ENCODE measurements at places on chromosomes 16 and 17. TPM values are rescaled to one million over a fixed set of nuclear protein-coding genes. Genes with fewer than 3 reads are reported as not detected.

Gene TBC1D3E
- not detected for total RNA-seq

Gene ALOX15B
- total RNA-seq = 0.11 TPM

Gene KIF1C
- 87.3 TPM for total RNA-seq

Gene ZNF821
- total RNA-seq = 11.6 TPM

Gene GOSR2
- 53.5 TPM for total RNA-seq

Gene YBX2
- 26.0 TPM for total RNA-seq

- H3K27me3 ChIP-seq = no peaks in the 10 kb centered on the region
- no peak for DNase-seq
- H3K4me3 ChIP-seq = no peak overlapping the region
- H3K4me1 ChIP-seq = no peaks in the 10 kb centered on the region
Measured at GRCh38 chr17:32157225-32157624, 14.9 kb downstream of the RHOT1 start.

GRCh38 chr17:81189670-81190530 lies 23.9 kb upstream of the AATK start:
- peaks cover 6% of the 10 kb centered on the region for H3K36me3 ChIP-seq
- no peak overlapping the region for H3K27ac ChIP-seq
- H3K4me1 ChIP-seq = no peaks in the 10 kb centered on the region
- H3K4me3 ChIP-seq = no peak overlapping the region
- DNase-seq = peak; percentile 58

DNA sequence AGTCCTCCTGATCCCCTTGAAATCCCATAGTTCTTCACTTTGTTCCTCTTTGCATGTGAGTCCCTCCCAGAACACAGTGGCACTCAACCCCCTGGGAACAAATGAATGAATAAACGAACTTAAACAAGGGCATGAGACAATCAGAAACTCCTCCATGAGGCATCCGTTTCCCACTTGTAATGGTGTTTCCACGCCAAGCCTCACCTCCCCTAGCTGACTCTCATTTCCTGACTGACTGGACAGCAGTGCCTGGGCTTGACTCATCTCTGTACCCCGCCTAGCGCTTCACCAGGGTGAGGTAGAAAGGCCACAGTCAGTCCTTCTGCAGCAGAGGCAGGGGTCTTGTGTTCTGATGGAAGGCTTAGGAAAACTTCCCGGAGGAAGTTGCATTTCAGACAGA lies 14.2 kb downstream of the KIF1C start:
- H3K36me3 ChIP-seq = peaks cover 83% of the 10 kb centered on the region
- no peak overlapping the region for H3K27ac ChIP-seq
- no peaks in the 10 kb centered on the region for H3K4me1 ChIP-seq

DNA sequence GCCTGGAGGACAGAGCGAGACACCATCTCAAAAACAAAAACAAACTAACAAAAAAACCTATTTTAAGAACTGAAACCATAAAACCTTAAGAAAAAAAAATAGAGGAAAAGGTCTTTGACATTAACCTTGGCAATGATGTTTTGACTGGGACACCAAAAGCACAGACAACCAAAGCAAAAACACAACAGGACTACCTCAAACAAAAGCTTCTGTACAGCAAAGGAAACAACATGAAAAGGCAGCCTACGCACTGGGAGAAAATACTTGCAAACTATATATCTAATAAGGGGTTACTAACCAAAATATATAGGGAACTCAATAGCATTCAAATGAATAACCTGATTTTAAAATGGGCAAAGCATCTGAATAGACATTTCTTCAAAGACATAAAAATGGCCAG lies 32.3 kb downstream of the CDR2 start:
- no peak for DNase-seq
- peaks cover 13% of the 10 kb centered on the region for H3K36me3 ChIP-seq
- H3K4me3 ChIP-seq = no peak overlapping the region
- no peak overlapping the region for H3K27ac ChIP-seq

DNA sequence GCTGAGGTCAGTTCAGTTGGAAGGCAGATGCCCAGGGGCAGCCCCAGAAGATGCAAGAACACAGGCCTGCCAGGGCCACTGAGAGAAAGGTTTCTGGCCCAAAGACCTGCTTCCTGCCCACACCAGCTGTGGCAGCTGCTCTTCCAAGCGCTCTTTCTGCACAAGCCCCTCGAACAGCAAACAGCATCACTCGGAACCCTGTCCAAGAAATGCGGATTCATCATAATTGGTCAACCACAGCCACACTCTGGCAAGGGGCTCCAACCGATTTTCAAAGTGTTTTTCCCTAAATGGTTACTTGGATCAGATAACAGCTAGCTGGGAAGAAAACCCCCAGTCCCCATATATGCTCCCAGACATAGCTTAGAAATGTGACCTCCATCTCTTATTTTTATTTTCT lies 71.1 kb upstream of the DNAH17 start:
- no peak for DNase-seq
- no peaks in the 10 kb centered on the region for H3K36me3 ChIP-seq
- H3K4me3 ChIP-seq = no peak overlapping the region
- H3K27me3 ChIP-seq = no peaks in the 10 kb centered on the region

DNA sequence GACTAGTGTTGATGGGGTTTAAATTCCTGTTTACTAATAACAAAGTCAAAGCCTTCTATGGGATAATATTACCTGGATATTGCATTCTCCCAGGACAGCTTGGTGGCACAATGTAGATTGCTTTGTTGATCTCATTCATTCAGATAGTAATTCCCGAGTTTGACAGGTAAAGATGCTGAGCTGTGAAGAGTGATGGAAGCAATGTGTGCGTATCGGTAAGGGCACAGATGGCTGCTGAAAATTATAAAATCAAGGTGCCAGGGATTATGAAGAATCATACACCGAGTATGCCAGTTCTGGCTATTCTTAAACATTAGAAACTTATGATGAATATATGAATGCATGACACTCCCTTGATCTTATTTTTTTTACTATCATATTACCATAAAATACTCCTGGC lies 100.6 kb upstream of the CNTNAP4 start:
- H3K27me3 ChIP-seq = no peaks in the 10 kb centered on the region
- no peak overlapping the region for H3K27ac ChIP-seq
- no peak overlapping the region for H3K4me3 ChIP-seq
- no peak for DNase-seq
- no peaks in the 10 kb centered on the region for H3K4me1 ChIP-seq

GRCh38 chr17:1899403-1900000 lies 69.7 kb downstream of the RPA1 start:
- H3K27ac ChIP-seq = no peak overlapping the region
- H3K27me3 ChIP-seq = peaks cover 6% of the 10 kb centered on the region
- no peak for DNase-seq

- DNase-seq = no peak
- no peaks in the 10 kb centered on the region for H3K4me1 ChIP-seq
- H3K4me3 ChIP-seq = no peak overlapping the region
- peaks cover 8% of the 10 kb centered on the region for H3K36me3 ChIP-seq
- no peak overlapping the region for H3K27ac ChIP-seq
Measured at GRCh38 chr17:43822570-43823190, 10.3 kb downstream of the MPP3 start.

GRCh38 chr17:55377671-55378275 lies 43.9 kb downstream of the MMD start:
- H3K27me3 ChIP-seq = no peaks in the 10 kb centered on the region
- H3K36me3 ChIP-seq = no peaks in the 10 kb centered on the region
- H3K27ac ChIP-seq = no peak overlapping the region
- H3K4me1 ChIP-seq = no peaks in the 10 kb centered on the region
- no peak overlapping the region for H3K4me3 ChIP-seq
- no peak for DNase-seq

- H3K4me1 ChIP-seq = no peaks in the 10 kb centered on the region
- no peak overlapping the region for H3K27ac ChIP-seq
- peaks cover 2% of the 10 kb centered on the region for H3K36me3 ChIP-seq
Measured at GRCh38 chr17:43384476-43384862, 14.3 kb upstream of the ARL4D start.

- H3K27me3 ChIP-seq = no peaks in the 10 kb centered on the region
- no peaks in the 10 kb centered on the region for H3K4me1 ChIP-seq
- H3K36me3 ChIP-seq = no peaks in the 10 kb centered on the region
- no peak overlapping the region for H3K4me3 ChIP-seq
- no peak for DNase-seq
Measured at GRCh38 chr17:48211787-48212186, 104.2 kb downstream of the SNX11 start.

- H3K36me3 ChIP-seq = peaks cover 7% of the 10 kb centered on the region
- H3K4me3 ChIP-seq = no peak overlapping the region
- no peaks in the 10 kb centered on the region for H3K27me3 ChIP-seq
- H3K27ac ChIP-seq = no peak overlapping the region
Measured at GRCh38 chr16:87295259-87295658, 21.9 kb downstream of the C16orf95 start.

All from H9 (cell line).